NCI-H2029 treated with DMSO at 0.1 percent for 48 hours (cell line): ENCODE measurements at places on chromosomes 5 and 9.

DNA sequence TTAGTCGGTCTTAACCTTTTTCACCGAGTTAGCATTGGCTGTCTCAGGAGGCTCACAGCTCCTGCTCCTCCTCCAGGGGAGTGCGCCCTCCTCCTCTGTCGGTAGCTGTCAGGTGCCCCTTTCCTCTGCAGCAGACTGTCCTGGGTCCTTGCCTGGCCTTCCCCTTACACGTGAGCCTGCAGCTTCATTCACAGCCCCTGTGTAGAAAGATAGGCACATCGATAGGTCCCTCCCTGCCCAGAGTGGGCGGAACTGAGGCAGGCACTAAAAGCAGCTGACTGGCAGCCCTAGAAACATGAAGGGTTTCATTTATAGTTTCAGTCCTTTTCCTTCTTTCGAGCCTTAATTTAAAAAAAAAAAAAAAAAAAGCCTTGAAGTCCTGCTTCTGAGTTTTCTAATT is 17.2 kb downstream of the TENT4A start:
- no peak for DNase-seq

DNA sequence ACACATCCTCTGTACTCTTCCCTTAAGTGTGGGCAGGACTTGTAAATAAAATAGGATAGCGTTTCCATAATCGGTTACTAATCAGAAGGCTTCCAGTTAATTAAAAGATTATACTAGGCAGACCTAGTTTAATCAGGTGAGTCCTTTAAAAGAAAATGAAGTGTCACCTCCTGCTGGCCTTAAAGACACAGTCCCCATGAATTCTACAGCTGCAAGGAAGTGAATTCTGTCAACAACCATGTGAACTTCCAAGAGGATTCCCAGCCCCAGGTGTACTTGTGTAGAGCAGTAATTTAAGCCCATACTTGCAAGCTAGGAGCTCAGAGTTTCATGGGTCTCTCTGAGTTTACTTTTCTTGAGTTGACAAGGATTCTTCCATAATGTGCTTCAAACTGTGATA is 918.3 kb downstream of the DTWD2 start:
- DNase-seq, result no peak

DNA sequence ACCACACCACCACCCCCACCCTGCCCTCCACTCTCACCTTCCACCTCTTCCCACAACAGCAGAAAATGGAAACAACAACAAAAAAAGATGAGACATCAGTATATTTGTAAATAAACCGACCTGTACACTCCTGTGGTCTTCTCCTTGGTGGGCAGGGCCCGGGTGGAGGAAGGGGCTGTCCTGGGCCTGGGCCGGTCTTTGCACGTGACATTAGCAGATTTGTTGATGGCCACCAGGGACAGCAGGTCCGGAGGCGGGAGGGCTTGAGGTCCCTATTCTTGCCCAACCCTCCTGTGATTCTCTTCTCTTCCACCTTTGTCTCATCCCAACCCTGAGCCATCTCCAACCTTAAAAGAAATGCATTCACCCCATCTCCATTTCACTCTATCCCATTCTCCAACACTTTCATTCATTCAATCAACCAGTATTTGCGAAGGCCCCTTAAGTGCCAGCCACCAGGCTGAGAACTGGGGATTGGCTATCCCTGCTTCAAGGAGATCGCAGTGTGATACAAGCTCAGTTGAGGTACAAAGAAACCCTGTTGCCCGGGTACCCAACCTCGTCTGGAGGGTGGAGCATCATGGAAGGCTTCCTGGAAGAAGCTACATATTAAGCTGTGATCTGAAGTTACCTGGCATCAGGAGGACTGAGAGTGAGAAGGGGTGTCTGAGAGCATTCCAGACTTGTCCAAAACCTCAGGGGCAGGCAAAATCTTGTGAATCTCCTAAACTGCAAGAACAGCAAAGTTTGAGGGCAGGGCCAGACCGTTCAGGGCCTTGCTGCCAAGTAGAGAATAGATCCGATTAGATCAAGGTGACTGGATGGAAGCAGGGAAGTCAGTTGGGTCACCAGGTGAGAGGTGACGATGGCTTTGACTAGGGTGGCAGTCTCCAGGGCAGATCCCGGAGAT is 87.4 kb downstream of the LMX1B start:
- no peak for DNase-seq

- DNase-seq, result peak; percentile 77
These were observed 164.9 kb downstream of the KCTD16 start for GRCh38 chr5:144335561-144335960.

DNA sequence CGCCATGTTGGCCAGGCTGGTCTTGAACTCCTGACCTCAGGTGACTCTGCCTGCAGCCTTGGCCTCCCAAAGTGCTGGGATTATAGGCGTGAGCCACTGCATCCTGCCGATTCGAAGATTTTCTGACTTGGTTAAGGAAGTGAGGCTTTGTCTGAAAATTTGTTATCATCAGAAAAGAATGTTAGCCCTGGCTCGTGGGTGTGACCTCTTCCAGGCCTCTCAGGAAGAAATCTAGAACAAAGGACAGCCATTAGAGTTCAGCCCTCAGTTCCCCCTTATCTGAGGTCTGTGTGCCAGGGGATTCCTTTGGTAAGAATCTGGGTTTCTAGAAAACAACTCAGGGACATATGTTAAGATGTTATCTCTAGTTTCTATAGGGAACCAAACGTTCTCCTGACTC is 6.2 kb downstream of the OR2S2 start:
- no peak for DNase-seq

- no peak for DNase-seq
These were observed 141.2 kb downstream of the ACER2 start for GRCh38 chr9:19550009-19550408.

- DNase-seq, result no peak
These were observed 378.9 kb downstream of the EFNA5 start for GRCh38 chr5:107291866-107292265.
